ENCODE measurements at places on chromosomes 7 and 10.

DNA sequence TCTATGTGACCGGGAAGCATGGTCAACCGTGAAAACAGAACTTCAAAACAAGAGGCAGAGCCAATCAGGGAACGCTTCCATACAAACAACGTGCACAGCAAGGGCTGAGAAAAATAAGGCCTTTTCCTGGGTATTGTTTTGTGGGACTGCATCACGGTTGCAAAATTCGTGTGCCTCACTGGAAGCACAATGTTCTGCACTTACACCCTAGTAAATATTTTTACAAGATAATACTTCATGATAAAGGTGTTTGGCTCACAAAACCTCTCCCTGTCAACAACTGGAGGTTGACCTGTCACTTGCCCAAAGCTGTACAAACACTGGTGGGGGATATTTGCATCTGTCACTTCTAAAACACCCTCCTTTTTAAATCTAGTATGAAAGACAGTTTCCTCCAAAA, 37.0 kb downstream of the KLF6 start:
- no peak for DNase-seq

GRCh38 chr10:53786236-53786900, 1013.8 kb upstream of the MBL2 start:
- no peak for DNase-seq

- no peak for DNase-seq
Measured at GRCh38 chr10:126977216-126977615, 72.0 kb downstream of the DOCK1 start.

GRCh38 chr7:3103614-3104398, 60.1 kb upstream of the CARD11 start:
- no peak for DNase-seq

DNA sequence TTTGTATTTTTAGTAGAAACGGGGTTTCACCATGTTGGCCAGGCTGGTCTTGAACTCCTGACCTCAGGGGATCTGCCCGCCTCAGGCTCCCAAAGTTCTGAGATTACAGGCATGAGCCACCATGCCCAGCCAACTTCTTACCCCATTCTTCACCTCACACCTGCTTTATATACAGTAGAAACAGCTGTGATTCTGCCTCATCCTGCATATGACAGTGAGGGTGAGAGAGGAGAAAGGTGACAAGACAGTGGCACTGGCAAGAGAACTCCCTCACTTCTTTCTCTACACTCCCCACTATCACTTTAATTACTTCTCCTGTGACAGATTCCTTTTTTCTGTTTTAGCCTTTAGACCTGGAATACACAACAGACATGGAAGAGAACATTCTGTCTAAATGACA, 61.8 kb upstream of the CAPZA2 start:
- no peak for DNase-seq

DNA sequence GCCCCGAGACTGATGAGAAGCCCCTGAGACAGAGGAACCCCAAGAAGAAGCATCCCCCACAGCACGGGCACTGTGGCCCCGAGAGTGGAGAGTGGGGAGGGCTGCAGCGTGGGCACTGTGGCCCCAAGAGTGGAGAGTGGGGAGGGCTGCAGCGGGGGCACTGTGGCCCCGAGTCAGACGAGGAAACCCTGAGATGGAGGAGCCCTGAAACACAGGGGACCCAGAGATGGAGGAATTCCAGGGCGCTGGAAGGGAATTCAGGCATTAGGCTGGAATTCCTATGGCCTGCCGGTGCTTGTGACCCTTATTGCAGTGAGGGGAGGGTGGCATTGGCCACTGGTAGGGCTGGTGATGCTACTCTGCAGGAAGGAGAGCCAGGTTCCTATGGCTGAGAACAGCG, 168.6 kb upstream of the SHH start:
- no peak for DNase-seq

GRCh38 chr10:30442019-30442606, 8.1 kb downstream of the MAP3K8 start:
- no peak for DNase-seq

DNA sequence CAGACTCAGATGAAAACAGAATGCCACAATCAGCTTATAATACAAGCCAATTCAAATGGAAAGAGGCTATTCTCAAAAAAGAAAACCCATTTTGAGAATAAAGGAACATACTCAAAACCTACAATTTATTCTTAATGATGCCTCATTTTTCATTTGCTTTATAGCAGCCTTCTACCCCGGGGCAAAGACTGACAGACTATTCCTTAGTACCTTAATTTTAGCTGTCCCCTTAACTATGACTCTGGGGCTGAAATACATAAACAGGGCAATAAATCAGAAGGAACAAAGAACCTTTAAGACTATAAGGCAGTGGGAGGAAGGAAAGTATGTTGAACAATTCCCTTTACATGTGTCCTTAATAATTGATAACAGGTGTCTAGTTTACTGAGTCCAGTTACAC, 76.8 kb downstream of the TMEM106B start:
- no peak for DNase-seq

- no peak for DNase-seq
Measured at GRCh38 chr7:65338346-65338745, 35.3 kb upstream of the ZNF92 start.

DNA sequence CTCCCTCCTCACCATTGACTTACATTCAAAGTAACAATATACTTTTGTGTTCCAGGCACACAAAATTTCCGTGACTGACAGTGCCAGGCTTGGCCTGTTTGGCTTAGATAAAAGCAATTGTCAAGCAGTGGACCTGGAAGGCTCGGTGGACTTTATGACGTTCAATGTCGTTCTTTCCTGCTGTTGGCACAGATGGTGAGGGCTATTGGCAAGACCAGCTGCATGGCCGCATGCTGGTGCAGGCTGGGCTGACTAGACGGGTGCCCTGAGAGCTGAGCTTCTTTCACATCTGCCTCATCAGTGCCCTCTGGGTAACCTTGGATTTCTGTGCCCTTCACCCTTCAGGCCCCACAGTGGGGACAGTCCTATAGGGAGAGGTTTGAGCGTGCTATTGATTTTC, 45.2 kb downstream of the WIPF3 start:
- DNase-seq = no peak

GRCh38 chr7:149209518-149210269, 14.3 kb downstream of the ZNF282 start:
- DNase-seq = peak; percentile 13

- no peak for DNase-seq
Measured at GRCh38 chr7:20598459-20599309, 16.8 kb upstream of the ABCB5 start.

- DNase-seq = no peak
Measured at GRCh38 chr10:108204528-108205305, 1040.2 kb upstream of the SORCS1 start.

GRCh38 chr7:135980012-135980551, 2.9 kb upstream of the MTPN start:
- DNase-seq = no peak

- DNase-seq = no peak
Measured at GRCh38 chr7:99267481-99267840, 5.2 kb upstream of the MYH16 start.

GRCh38 chr7:112422842-112423496, 27.3 kb upstream of the IFRD1 start:
- no peak for DNase-seq

- no peak for DNase-seq
Measured at GRCh38 chr7:102042016-102042656, 224.7 kb downstream of the CUX1 start.

- DNase-seq = no peak
Measured at GRCh38 chr10:112548535-112549276, 101.7 kb downstream of the VTI1A start.

DNA sequence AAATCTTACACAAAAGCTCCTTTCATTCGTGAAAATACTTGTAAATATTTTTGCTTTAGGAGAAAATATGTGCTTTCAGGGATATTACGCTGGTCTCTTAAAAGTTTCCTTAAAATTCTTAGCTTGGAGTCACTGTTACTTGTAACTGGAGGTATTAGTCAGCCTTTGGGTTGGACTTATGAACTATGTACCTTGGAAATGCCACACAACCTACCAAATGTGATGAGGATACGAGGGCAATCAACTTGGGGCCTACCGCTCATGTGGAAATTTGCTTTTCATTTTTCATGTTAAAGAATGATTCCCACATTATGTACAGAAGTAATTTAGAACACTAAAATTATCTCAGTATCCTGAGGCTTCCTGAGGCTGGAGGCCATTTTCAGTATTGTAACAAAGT, 23.1 kb downstream of the SPAM1 start:
- no peak for DNase-seq

DNA sequence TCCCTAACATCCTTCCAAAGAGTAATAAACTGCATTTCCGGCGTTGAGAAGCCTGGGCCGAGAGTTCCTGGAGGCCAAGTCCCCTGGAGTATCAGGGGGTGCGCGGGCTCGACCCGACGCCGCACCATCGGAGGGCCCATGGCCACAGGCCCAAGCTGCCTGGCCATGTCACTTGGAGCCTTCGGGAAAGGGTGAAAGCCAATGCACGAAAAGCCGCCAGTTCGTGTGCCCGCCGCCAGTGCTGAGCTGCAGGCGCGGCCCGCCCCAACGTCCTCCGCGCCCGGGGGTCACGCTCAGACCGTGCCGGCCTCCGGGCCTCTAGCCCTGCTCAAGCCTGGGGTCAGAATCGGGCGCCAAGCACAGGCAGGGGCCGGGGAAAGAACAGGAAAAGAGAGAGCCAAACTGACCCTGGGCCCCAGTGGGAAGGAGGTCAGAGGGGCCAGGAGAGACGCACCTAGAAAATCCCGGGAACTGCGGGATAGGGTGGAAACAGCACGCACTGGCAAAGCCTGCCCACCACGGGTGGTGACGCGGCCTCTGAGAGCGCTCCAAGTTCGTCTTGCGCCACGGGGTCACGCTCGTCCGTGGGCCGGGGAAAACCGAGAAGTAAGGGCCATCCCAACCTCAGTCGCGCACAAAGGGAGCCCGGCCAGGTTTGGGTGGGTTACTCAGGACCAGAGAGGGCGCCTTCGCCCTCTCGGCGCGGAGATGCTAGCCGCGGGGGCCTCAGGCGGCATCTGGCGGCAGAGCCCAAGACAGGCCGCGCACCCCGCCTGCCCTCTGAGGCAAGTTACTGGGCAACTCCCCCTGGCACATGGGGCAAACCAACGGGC, 4.2 kb upstream of the EBF3 start:
- DNase-seq = no peak

DNA sequence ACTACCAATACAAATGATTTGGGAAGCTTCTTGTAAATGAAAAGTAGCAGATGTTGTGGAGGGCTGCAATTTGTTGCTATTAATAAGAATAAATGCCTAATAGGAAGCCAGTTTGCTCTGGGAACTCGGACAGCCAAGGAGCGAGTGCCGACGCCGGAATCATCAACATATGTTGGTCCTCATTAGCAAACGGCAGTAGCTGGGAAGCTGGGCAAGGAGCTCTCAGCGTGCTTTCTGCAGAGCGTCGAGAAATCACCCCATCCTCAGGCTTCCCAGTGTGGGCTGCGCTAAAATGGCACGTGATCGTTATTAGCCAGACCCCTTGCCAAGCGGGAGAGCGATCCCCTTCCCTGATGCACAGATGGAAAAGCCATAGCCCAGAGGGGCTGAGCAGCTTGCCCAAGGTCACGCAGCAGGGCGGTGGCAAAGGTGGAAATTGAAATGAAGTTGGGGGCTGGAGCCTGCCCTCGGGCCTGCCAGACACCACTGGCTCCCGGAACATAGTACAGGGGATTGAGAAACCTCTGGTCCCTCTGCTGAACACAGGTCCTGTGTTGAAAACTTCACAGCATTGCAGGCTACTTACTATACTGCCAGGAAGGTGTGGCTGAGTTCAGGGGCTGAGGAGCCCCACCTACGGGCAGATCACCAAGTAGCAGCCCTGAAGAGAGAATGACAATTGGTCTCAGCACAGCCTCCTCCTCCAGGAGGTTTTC, 326.9 kb downstream of the PLXNA4 start:
- DNase-seq = no peak

GRCh38 chr7:5420067-5420880, 3.4 kb downstream of the TNRC18 start:
- DNase-seq = no peak

- no peak for DNase-seq
Measured at GRCh38 chr7:56081626-56082340, 11.0 kb downstream of the PHKG1 start.

DNA sequence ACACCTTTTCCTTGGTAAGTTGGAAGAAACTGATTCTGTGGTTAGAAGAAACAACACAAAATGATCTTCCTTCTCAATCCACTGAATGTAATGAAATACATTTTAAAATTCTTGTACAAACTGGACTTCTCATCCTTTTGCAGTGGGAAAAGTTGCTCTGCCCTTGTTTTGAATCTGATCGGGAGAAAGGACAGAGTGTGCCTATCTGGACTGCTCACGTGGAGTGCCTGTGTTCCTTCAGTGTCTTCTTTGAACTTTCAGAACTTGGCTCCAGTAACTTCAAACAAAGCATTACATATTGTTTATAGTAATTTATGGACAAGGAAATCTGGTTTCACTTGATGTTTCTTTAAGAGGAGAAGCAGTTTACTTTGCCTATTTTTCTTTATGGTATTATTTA, 17.1 kb downstream of the SLC26A3 start:
- DNase-seq = no peak

GRCh38 chr10:21482821-21483220, 42.7 kb downstream of the SKIDA1 start:
- no peak for DNase-seq

- DNase-seq = no peak
Measured at GRCh38 chr10:42783181-42783549, 570 bp downstream of the BMS1 start.

- DNase-seq = peak; percentile 82
Measured at GRCh38 chr10:130111113-130111851, 652 bp upstream of the C10orf143 start.

DNA sequence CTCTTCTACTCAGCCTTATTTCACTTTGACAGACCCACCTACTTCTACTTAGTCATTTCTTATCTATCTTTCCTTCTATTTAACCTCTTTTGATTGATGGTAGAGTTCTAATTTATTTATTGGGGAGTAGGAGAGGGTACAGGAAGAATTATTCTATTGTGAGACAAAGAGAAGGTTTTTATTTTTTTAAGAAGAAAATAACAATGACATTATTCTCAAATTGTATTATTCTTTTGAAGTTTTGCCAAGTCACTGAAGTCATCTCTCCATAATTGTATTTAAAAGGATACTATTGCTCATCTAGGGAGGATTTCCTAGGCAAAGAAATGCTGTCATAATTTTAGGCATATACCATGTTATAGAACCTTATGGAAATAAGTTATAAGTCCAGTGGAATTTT, 52.7 kb downstream of the ITGB8 start:
- DNase-seq = no peak

- no peak for DNase-seq
Measured at GRCh38 chr7:145378197-145378596, 542.3 kb upstream of the TPK1 start.

Data from stimulated activated CD8-positive, alpha-beta memory T cell treated with anti-CD3 and anti-CD28 coated beads, Interleukin-7, amount 100 ng/mL, for 1 hour (primary cell).